ENCODE measurements at places on chromosomes 11 and 22.

- no peak for DNase-seq
These were observed 35.5 kb downstream of the SPATA19 start for GRCh38 chr11:133809569-133810491.

DNA sequence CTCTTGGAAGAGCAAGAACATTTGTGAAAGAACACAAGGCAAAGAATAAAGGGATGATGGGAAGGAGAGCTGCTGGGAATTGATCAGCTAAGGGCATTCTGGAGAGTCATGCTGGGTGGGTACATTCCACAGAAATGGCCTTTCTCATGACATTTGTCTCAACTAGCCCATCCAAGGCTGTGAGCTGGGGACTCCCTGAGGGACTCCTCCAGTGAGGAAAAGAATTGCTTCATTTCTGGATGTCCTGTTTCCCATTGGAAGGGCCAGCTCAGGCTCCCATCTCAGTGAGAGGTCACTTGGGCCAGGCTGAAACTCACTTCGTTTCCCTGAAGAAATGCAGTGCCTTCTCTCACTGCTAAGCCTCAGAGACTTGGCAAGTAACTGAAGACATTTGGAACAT lies 106.8 kb downstream of the CD44 start:
- no peak for DNase-seq

DNA sequence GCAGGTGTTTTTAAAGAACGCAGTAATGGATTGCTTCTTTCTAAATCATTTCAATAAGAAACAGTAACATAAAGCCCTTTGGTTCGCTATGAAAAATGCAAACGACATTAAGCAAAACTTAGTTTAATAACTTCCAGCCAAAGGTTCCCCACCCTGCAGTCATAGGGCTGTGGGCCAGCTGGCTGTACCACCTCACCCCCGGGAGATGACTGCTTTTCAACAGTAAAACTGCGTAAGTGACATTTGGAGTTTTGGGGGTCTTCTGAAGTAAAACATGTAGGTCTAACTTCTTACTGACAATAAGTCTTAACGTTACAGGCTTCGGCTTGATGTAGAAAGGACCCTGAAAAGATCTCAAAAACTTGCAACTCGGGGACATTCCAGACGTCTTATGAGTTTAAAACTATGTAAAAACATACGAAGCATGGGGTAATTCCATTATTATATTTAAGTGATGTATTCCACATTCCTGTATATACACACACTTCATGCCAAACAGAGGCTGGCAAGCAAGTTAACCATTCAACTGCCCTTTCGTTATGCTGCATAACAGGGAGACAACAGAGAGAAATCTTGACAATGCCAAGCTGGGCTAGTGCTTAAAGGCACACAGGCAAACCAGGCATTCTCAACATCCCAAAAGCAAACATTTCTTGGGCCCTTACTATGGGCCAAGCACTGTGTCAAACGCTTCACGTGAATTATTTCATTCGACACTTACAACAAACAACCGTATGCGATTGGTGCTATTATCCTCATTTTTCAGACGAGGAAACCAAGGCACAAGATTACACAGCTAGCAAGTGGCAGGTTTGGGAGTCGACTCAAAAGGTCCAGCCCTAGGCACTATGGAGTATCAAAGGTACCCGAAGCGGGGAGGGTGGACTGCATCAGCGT lies 1.2 kb downstream of the MRTFA start:
- DNase-seq, result no peak

GRCh38 chr11:134406264-134407185 lies 5.5 kb downstream of the B3GAT1 start:
- DNase-seq, result no peak

- DNase-seq, result no peak
These were observed 515.1 kb downstream of the INSC start for GRCh38 chr11:15629690-15630321.

GRCh38 chr11:16380941-16381568 lies 24.7 kb upstream of the SOX6 start:
- DNase-seq, result no peak

DNA sequence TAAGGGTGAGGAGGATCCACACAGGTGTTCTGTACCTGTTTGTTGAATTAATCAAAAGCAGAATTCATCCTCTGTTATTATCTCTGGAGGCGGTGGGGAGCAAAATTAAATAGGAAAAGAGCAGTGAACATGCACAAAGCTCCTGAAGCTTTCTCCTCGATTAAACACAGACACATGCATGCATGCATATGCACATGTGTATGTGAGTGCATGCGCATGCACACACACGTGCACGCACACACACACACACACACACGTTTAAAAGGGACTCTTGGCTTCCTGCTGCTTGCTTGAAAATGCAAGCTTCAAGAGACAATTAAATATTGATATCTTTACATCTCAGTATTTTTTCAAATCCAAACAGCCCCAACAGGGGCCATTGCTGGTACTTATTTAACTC lies 462.1 kb downstream of the BUD13 start:
- no peak for DNase-seq

- no peak for DNase-seq
These were observed 101.9 kb downstream of the CTTN start for GRCh38 chr11:70500076-70500847.

GRCh38 chr11:119316016-119316728 lies 758 bp downstream of the MCAM start:
- DNase-seq, result no peak

DNA sequence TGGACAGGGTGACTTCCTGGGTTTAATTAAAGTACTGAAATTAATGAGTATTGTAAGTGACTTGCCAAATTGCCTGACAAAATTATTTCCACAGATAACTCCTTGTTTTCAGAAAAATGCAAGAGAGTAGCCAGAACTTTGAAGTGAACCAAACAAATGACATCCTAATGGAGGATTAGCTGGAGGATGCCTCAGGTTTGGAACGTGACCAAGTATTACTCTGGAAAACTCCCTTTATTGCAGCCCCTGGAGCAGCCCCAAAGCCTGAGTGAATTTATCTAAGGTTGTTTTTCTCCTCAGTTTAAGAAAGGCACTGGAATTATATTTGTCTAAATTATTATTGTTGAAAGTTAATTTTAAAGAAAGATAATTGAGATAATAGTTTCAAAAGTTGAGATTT lies 343.6 kb upstream of the MTNR1B start:
- no peak for DNase-seq

DNA sequence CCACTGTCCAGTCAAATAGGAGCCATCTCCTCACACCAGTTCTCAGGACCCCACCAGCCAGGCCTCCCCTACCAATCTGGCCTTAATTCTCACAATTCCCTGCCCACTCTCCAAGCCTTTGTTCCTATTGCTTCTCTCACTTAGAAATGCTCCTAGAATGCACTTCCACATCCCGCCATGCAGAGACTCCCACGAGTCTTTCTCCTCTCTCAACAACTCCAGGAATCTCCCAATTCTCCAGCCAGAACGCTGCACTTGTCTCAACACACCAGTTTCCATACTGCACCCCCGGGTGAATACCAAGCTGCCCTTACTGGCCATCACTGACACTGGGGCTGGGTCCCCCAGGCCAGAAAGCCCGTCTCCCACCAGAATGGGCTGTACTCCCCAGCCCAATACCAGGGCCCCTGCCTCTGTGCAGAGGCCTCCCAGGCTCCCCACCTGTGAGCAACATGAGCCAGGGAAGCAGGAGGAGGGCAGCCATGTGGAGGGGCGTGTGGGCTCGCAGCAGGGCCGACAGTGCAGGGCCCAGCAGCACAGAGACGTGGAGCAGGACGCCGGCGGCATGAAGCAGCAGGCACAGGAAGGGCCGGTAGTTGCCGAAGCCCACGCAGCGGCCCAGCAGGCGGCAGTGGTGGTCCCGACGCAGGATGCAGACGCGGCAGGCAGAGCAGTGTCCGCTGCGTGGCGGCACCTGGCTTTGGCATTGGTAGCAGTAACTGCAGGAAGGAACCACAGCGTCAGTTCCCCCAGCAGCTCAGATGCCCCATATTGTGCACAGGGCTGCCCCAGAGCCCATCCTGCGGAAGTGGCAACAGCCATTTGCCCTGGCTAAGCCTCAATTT lies 2.4 kb downstream of the ZDHHC24 start:
- no peak for DNase-seq

- DNase-seq, result no peak
These were observed 21.4 kb downstream of the TMPRSS6 start for GRCh38 chr22:37088108-37088605.

GRCh38 chr11:126440276-126440675 lies 84.8 kb downstream of the ST3GAL4 start:
- no peak for DNase-seq

DNA sequence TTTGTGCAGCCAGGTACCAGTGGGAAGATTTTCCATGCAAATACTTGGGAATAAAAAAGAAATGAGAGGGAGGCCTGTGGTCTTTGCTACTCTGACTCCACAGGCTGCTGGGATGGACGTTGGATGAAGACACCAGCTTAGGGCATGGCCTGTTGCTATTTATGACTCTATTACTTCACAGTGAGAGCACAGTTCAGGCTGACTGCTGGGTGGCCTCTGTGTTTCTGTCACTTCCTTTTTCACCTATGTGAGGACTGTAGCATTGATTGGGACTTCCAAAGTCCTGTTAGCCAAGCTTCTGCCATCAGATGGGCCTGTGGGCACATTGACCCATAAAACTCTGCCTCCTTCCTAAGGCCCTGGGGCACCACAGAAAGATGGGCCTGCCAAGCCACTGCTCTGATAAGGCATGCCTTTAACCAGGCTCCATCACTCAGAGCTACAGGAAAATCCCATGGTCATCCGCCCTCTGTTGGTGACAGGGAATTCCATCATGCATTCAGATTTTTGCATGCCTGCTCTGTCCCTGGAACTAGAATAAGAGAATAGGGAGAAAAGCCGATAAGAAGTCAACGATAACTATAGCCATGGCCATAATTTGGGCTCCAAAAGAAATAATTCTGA lies 64.6 kb downstream of the KCNJ1 start:
- no peak for DNase-seq

DNA sequence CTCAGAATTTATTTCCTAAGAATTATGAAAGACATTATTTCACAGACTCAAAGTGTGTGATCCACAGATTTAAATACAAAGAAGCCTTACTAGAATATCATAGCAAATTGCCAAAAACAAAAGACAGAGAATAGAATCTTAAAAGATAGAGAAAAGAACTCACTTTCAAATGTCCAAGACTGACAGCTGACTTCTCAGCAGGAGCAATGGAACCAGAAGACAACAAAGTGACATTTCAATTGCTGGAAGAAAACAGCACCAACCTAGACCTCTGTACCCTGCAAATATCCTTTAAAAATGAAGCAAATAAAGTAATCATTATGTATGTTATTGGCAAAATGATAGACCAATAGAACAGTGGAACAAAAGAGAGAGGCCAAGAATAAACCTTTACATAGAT lies 109.2 kb downstream of the TTC17 start:
- no peak for DNase-seq

GRCh38 chr11:121257976-121258375 lies 34.6 kb upstream of the SC5D start:
- DNase-seq, result no peak

- DNase-seq, result no peak
These were observed 118.2 kb downstream of the DSCAML1 start for GRCh38 chr11:117678658-117679406.

DNA sequence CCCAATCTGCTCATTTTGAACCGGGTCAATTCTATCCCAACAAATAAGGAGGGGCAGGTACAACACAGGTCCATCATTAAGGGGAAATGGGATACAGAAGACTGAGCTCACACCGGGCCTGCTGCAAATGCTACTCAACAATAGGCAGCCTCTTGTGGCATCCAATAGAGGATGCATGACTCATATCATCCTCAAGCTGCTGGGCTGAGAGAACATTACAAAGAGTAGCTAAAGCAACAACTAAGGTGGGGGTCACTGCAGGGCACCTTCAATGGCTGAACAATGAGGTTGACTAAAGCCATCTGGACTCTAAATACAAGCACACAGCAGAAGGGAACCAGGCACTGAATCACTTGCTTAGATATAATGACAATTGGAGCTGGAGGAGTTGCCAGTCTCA lies 130.1 kb upstream of the SYN3 start:
- DNase-seq, result no peak

DNA sequence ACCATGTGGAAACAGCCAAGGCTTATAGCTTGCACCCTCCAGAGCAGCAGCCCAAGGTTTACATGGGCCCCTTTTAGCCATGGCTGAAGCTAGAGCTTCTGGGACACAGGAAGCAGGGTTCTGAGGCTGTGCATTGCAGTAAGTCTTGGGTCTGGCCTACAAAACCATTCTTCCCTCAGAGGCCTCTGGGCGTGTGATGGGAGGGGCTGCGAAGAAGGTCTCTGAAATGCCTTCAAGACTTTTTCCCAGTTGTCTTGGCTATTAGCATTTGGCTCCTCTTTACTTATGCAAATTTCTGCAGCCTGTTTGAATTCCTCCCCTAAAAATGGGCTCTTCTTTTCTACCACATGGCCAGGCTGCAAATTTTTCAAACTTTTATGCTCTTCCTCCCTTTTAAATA lies 109.5 kb downstream of the BBOX1 start:
- no peak for DNase-seq

DNA sequence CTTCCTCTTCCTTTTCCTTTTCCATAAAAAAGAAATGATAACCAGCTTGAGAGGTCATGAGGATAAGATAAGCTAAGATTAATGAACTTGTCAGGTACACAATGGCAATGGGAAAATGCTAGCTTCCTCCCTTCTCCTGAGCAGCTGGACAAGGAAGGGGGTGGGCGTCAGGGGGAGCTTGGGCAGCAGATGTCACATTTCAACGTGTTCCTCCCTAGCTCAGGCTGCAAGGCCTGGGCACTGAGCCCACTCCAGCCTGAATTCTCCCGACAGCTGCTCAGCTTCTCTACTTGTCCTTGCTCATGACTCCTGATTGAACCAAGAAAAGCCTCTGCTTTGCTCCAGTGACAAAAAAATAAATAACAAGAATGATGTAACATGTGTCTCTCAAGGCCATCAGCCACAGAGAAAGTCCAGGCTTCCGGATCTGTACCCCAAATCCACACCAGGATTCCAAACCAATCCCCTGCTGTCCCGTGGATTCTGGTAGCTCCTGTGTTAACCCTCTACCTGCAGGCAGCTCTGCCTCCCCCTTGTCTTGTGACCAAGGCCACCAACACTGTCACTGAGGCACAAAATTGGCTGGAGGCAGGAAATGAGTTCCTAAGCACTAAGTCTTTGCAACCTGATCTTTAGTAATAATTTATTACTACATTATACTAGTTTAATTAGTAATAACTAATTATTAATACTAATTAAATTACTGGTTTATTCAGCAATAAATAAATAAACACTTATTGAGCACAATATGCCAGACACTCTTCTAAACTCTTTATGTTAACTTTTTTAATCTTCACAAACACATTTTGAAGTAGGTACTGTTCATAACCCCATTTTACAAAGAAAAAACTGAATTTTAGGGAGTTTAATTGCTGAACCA lies 146.5 kb downstream of the CCDC34 start:
- DNase-seq, result no peak

DNA sequence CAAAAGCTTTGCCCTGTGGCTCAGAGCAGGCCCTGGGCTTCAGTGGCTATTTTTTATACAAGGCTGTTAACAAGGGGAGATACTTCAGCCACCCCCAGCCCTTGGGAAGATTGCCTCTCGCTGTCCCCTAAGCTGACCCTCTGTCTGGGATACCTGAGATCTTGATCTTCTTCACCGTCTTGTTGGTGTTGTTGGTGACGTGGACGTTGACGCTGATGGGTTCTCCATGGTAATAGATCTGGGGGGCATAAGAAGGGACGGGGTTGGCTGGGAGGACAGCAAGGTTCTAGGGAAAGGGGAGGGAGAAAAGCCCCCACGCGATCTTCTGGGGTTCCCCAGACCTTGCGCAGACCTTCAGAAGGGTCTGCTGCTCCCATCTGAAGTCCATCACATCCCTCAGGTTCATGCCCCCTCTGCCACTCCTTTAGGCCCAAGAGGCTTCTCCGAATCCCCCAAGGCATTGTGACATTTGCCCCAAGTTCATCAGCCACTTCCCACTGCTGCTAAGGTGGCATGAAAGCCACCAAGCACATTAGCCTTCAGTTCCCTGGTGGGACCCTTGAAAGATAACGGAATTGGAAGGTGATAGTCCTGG lies 36.7 kb downstream of the TPBGL start:
- DNase-seq, result no peak
